ENCODE measurements at places on chromosomes 3 and 15.

DNA sequence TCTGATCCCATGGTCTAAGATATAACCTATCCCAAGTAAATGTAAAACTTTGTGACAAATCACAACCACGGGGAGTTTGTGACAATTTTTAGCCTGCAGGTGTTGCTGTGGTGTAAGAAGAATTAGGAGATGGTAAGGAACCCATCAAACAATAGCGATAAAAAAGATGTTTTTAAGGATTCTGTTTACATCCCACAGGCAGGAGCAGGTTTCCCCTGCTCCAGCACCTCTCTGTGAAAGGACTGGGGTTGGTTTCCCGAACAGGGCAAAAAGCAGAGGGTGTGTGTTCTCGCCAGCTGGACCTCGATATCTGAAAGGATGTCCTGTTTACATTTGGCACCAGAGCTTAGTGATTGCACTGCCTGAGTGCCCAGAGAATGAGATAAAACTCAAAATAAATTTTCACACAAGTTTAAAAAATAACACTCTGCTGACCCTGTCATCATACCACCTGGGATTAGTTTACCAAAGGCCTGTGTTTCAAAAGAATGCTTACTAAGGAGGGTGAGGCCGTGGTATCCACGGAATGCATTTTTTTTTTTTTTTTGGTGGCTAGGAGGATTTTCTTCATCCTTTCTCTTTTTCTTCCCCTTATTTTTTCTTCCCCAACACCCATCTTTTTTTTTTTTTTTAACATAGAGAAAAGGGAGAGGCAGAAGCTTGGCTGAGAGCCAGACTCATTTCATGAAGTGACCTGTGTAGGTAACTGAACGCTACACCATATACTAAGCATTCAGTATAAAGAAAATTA is 151.8 kb upstream of the DPH6 start:
- DNase-seq: no peak

- DNase-seq: no peak
Measured at GRCh38 chr3:61114316-61114953, 136.8 kb downstream of the FHIT start.

GRCh38 chr15:60154764-60155325 is 150.7 kb downstream of the FOXB1 start:
- DNase-seq: no peak

GRCh38 chr3:182979674-182980191 is 605 bp downstream of the DCUN1D1 start:
- DNase-seq: peak; percentile 12

GRCh38 chr3:126512026-126512425 is 5.5 kb downstream of the UROC1 start:
- no peak for DNase-seq

GRCh38 chr3:172606021-172606420 is 82.8 kb upstream of the TNFSF10 start:
- no peak for DNase-seq

DNA sequence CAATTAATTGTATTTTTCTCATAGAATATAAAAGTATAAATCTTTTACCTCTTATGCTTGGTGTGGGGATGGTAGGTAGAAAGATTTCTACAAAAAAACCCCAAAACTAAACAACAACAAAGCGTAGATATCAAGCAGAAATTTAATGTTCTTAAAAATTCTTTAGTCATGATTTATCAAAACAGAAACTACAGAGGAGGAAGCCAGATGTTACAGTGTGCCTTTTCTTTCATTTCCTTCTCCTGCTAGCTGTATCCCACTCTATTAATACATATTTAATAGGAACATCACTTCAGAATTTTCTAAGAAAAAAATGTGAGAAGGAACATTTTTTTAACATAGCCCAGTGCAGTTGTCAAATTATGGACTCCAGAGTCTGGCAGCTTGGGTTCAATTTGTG is 420.6 kb downstream of the TUSC7 start:
- DNase-seq: no peak

DNA sequence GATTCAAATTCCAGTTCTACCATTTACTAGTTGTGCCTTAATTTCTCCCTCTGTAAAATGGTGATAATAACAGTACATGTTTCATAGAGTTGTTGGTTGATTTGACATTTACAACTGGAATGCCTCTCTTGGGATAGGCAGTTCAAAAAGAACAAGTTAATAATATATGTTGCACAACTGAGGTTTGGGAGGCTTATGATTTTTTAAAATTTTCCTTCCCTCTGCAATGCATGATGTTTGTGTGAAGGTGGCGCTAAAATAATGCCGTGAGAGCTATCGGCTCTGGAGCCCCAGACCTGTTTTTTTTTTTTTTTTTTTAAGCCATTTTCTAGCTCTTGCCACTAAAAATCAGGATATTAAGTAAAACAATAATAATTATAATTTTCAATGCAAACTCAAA is 18.6 kb downstream of the DNAJB11 start:
- DNase-seq: no peak

GRCh38 chr3:36525115-36525801 is 145.0 kb downstream of the STAC start:
- no peak for DNase-seq

GRCh38 chr15:58957101-58957973 is 23.9 kb upstream of the SLTM start:
- peak; percentile 72 for DNase-seq

GRCh38 chr3:107028086-107028485 is 349.2 kb upstream of the CCDC54 start:
- DNase-seq: no peak

GRCh38 chr3:53009826-53010539 is 35.9 kb downstream of the SFMBT1 start:
- no peak for DNase-seq

DNA sequence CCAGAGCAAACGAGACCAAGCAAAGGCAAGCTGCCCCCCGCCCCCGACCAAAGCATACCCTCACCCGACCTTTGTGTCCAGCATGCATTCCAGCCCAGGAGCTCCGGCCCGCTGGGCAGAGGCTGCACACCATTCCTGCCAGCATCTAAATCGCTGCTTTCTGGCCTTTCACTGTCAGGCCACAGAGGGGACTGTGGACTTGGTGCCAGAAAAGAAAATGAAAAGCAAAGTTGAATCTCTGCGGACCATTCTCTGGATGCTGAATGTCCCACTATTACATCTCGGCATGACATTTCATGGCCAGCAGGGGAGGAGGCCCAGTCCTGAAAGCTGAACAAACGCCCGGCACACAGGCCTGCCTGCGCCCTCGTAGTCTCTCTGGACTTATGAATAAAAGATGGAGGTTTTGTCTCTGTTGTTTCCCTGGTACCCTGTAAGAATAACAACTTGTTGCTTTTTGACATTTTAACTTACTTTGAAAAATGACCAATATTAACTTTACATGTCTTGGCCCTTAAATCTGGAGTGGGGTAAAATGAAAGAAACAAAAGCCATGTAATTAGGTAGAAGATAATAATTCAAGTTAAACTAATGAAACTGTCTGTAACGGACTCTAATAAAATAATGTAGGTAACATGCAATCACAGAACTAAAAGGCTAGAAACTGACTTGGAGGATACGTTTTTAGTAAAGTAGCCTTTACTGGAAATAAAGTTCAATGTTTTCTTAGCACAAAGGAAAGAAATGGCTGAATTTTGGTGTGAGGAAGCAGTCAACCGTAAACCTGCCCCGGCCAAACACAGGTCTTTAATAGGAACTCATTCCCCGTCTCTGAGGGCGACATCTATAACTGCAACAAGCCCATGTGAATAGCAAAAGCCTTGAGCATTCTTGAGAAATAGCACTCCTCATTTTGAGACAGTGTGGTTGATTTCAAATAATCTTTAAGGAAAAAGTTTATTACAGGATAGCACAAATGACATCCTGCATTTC is 12.7 kb downstream of the IL17RD start:
- DNase-seq: no peak

DNA sequence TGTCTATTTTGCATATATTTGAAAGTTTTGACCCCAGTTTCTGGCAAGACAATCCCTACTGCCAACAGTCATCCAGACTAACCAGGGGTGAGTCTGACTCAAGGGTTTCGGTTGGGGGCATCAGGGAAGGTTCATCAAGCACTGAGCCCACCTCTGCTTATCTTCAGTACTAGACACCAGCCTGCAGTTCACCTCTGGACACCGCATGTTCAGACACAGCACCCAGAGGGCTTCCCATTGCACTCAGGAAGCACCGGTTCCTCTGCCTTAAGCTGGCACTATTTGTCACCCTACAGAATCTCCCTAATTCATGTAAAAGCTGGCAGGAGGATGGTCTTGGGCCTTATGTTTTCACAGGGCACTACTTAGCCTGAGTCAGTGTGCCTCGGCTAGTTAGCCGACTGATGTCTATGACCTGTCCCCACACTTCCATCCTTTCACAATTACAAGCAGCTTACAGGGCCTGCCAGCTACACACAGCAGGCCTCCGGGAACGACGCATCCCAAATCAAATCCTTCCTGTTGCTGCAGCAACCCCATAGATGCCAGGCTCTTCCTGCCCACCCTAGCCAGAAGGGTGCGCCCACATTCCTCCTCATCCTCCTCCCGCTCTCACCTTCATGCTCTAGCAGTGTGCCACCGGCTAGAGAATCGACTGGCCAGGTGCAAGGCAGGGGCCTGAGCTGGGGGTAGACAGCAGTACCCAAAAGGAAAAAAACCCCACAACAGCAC is 52.5 kb downstream of the SH3BP5 start:
- DNase-seq: no peak

GRCh38 chr3:127849368-127849767 is 27.1 kb upstream of the MGLL start:
- no peak for DNase-seq

- DNase-seq: no peak
Measured at GRCh38 chr3:62892951-62893350, 17.7 kb upstream of the CADPS start.

Measured in CD4-positive, alpha-beta T cell (primary cell).